Tracheal epithelial cell (primary cell): ENCODE measurements at places on chromosomes 13 and 19. TPM values are rescaled to one million over a fixed set of nuclear protein-coding genes. Genes with fewer than 3 reads are reported as not detected.

Gene DOHH
- total RNA-seq = 14.5 and 16.2 TPM in 2 replicates

Gene DHDH
- total RNA-seq = 6.4 and 8.4 TPM in 2 replicates

Gene OR7D2
- not detected in 2 replicates for total RNA-seq

Gene FCAR
- total RNA-seq = not detected in 2 replicates

Gene IQCN
- total RNA-seq = under 0.01 TPM in 1 of 2 replicates, not detected in the other

Gene TNNI3
- 0.72 and 2.1 TPM in 2 replicates for total RNA-seq

Gene CYP2A6
- not detected in 2 replicates for total RNA-seq

Gene PDE4A
- 0.48 and 0.64 TPM in 2 replicates for total RNA-seq

Gene SMAD9
- total RNA-seq = 0.24 and 0.43 TPM in 2 replicates

Gene OR10H3
- total RNA-seq = not detected in 2 replicates

Gene MEDAG
- total RNA-seq = not detected in 2 replicates

Gene ZNF737
- 4.5 and 14.9 TPM in 2 replicates for total RNA-seq

Gene PSG11
- total RNA-seq = not detected in 2 replicates

Gene LYPD5
- 1.5 and 2.7 TPM in 2 replicates for total RNA-seq

Gene OR4F17
- total RNA-seq = under 0.01 TPM in 1 of 2 replicates, not detected in the other

Gene NLRP9
- total RNA-seq = 0.24 TPM in 1 of 2 replicates, not detected in the other

Gene COX7A1
- 0.48 and 3.0 TPM in 2 replicates for total RNA-seq

Gene ZNF490
- total RNA-seq = 7.0 and 7.7 TPM in 2 replicates

Gene TPGS1
- 19.8 and 40.7 TPM in 2 replicates for total RNA-seq

Gene WASF3
- 3.1 and 6.8 TPM in 2 replicates for total RNA-seq

Gene KLF1
- total RNA-seq = 0.24 TPM in 1 of 2 replicates, not detected in the other

Gene ZNF99
- not detected in 2 replicates for total RNA-seq

Gene INSR
- total RNA-seq = 6.7 and 11.5 TPM in 2 replicates
